ENCODE measurements at places on chromosomes 1 and 21. TPM values are rescaled to one million over a fixed set of nuclear protein-coding genes. Genes with fewer than 3 reads are reported as not detected.

The DHCR24 gene
- 3.0 TPM for polyA plus RNA-seq

DNA sequence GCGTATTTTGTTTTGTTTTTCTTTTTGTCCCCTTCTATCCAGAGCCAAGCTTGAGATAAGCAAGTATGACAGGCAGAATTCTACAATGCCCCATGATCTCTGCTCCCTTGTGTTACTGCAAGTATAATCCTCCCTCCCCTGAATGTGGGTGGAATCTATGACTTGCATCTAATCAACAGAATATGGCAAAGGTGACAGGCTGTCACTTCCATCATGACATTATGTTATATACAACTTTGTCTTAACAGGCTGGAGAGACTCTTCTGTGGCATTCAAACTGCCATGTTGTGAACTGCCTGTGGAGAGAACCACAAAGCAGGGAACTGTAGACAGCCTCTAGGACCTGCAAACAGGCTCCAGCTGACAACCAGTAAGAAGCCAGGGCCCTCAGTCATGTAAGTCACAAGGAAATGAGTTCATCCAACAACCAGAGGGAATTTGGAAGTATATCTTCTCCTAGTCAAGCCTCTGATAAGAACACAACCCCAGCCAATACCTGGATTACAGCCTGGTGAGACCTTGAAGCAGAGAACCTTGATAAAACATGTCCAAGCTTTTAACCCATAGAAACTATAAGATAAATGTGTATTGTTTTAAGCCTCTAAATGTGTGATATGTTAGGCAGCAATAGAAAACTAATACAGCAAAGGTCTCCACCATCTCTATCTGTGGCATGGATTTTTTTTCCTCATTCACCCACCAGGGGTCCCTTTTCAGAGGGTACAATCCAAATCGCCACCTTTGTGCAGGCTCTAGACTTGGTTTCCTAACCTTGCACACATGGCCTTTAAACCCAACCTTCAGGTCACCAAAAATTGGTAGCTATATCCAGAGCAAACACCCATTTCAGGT, 5.7 kb upstream of the C1orf162 start:
- DNase-seq = no peak
- no peaks in the 10 kb centered on the region for H3K27me3 ChIP-seq
- H3K4me3 ChIP-seq = no peak overlapping the region
- H3K27ac ChIP-seq = no peak overlapping the region

GRCh38 chr1:160681066-160681890, 30.3 kb downstream of the CD48 start:
- no peak overlapping the region for H3K4me3 ChIP-seq
- H3K27me3 ChIP-seq = no peaks in the 10 kb centered on the region
- peak; percentile 76 for DNase-seq
- H3K4me1 ChIP-seq = peaks cover 49% of the 10 kb centered on the region
- H3K27ac ChIP-seq = peak overlapping the region; percentile 33

- H3K4me1 ChIP-seq = peaks cover 29% of the 10 kb centered on the region
- no peaks in the 10 kb centered on the region for H3K27me3 ChIP-seq
- peaks cover 64% of the 10 kb centered on the region for H3K36me3 ChIP-seq
- no peak overlapping the region for H3K27ac ChIP-seq
- no peak overlapping the region for H3K4me3 ChIP-seq
- no peak for DNase-seq
These were observed 155.5 kb downstream of the CLIC6 start for GRCh38 chr21:34824314-34824713.

The CRABP2 gene
- 1.1 TPM for polyA plus RNA-seq

All from CD14-positive monocyte (primary cell).